Left lobe of liver (tissue), 2 donors: ENCODE measurements at places on chromosomes 7 and 10.

DNA sequence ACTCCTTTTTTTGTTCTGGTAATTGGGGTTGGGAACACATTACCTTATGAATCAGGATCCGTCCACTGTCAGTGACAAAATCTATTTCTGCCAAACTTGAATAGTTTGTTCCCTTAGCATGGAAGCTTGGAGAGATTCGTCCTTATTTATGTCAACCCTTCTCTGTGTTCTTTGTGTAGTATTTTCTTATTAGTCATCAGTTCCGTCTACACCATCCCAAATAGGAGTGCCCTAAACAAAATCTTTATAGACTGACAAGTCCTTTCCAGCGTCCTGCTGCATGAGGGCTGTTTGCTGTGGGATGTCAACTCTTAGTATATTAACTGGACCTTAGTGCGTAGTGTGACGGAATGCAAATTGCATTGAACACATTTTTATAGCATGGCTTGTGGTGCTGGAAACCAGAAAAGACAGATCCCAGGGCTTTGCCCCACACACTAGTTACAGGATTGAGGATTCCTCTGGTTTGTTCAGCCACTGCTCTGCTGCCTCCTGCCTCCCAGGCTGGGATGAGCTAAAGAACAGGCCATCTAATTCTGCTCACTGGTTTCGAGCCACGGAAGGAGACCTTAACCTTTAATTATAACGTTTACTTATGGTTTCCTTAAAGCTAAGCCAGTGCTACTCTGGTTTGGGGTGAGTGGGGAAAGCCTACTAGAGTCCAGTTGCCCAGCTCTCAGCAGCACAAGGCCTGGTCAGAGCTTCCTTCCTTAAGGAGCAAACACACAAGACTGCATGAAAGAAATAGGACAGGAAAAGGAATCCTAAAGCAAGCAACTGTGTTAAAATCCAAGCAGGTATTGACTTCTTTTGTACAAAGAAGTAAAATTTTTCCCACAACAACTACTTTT is 194.4 kb downstream of the CCSER2 start:
- no peak for DNase-seq

GRCh38 chr10:86105181-86105580 is 261.4 kb downstream of the GRID1 start:
- DNase-seq, result no peak

DNA sequence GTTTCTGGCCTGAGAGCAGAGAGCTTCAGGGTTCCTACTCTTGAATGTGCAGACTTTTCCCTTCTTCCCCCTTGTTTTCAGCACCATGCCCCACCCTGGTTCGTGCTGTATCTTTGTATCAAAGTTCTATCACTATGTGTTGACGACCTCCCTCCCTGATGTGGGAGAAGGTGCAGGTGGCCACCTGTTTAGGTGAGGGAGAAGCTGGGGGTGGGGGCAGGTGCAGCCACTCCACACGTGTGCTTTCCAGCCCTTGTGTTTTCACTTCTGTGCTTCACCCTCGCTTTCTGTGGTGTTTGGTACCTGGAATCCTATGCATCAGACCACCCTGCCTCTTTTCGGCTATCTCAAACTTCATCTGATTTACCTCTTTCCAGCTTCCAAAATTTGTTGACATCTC is 19.6 kb upstream of the SUV39H2 start:
- DNase-seq, result no peak

DNA sequence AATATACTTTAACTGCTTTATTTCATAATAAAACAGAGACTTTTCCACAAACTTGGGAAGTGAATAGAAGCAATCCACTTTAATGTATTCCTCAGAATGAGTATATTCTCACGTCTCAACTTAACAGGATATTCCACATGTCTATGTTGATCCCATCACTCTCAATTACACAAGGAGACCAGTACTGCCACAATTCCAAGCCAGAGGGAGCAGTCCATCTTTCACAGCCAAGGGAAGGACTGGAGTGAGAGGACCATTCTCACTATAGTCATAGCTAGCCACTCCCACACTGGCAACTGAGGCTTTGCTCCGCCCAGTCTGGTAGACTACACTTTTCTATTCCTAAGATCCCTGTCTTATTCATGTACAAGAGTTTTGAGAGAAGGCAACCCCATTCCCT is 553.9 kb downstream of the CNTNAP2 start:
- DNase-seq, result no peak

DNA sequence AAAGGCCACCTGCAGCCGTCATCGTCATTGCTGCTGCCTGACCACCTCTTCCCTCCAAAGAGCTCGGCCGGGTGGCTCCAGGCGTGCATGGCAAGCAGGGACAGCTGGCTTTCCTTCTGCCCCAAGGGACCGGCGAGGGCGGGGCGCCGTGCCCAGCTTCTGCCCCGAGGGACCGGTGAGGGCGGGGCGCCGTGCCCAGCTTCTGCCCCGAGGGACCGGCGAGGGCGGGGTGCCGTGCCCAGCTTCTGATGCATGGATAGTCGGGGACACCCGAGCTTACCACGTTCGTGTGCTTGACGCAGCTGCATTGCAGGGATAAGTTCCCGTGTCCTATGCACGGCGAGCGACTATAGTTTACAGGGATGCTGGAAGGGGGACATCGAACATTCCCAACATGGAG is 27.0 kb downstream of the CFAP46 start:
- DNase-seq, result no peak

DNA sequence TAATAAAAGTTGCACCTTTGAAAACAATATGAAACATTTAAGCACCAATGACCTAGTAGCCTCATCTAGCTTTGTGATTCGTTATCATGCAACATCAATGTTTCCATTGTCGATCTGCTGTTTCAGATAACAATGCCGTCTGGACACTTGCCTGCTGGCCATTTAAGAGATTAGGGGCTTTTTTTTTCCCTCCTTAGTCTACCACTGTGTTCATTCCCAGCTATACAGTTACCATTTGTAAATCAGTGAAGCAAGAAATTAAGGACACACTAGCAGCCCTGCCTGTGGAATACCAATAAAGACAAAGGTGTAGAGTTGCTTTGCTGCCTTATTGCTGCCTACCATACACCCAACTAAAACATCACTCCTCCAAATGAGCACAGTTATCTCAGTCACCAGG is 37.6 kb upstream of the MYO3A start:
- DNase-seq, result no peak

- DNase-seq, result no peak
Observed at GRCh38 chr10:25498645-25499044, 323.8 kb downstream of the GPR158 start.

DNA sequence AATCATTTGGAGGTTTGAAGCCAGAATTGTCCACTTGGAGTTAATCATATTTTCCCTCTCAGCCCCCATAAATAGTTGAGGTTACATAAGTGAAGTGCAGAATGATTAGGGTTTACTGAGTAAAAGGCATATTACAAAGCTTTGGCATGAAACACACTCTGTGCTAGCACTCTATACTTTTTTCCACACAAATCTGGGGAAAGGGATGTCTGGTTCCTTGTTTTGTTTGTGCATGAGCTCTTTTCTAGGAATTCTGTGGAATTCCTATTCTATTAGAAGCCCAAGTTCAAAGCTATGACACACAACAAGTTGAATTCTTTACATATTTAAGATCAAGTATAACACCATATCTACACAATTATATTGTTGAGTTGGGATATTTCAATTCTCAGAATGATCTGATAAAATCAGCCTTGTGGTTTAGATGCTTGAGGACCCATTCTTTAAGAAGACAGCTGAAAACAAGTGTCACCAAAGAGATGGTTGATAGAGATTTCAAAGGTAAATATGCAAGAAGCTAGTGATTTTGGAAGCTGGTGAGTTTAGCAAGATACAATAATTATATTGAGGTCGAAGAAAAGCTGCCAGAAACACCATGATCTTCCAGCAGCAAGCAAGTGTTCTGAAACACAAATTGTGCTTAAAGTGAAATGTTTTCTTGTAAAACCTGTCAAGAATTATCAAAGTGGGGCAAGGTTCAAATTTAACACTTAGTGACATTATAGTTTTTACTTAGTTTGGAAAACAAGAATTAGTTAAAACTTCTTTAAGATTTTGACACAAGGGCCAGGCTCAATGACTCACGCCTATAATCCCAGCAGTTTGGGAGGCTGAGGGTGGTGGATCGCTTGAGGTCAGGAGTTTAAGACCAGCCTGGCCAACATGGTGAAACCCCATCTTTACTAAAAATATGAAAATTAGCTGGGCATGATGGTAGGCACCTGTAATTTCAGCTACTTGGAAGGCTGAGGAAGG is 122.6 kb downstream of the INHBA start:
- DNase-seq, result no peak

- DNase-seq, result no peak
Observed at GRCh38 chr7:133975130-133975529, 152.0 kb upstream of the LRGUK start.

- DNase-seq, result no peak
Observed at GRCh38 chr10:89171996-89172395, 35.1 kb downstream of the CH25H start.

- DNase-seq, result no peak
Observed at GRCh38 chr7:81573128-81573527, 196.7 kb downstream of the HGF start.

- DNase-seq, result no peak
Observed at GRCh38 chr10:80596391-80597257, 58.9 kb downstream of the SH2D4B start.

DNA sequence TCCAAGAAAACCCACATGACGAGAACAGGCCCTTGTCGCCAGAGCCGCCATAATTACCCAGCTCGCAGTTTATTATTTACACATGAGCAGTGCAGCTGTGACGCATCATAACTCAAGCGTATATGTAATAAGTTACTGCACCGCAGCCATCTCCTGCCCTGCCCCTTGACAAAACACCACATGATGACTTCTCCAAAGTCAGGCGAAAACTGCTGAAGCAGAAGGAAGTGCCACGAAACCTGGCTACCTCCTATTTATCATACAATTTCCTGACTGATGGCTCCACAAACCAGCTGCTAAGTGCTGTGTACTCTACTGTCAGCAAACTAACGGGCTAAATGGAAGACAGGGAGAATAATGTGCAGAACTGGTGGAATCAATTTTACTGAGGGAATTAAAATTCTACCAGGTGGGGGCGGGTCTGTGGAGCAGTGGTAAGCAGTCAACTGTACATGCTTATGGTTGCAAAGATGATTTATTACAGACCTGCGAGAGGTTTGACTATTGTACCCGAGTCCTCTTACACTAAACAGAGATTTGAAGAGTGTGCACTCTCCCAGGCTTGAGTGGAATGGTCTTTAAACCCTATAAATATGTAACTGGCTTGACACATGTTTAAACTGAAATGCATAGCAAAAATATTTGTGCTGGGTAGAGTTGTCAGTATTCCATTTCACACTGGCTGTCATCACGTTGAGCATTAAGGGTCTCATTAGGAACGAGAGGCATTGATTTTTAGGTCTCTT is 156.0 kb downstream of the GLI3 start:
- no peak for DNase-seq

DNA sequence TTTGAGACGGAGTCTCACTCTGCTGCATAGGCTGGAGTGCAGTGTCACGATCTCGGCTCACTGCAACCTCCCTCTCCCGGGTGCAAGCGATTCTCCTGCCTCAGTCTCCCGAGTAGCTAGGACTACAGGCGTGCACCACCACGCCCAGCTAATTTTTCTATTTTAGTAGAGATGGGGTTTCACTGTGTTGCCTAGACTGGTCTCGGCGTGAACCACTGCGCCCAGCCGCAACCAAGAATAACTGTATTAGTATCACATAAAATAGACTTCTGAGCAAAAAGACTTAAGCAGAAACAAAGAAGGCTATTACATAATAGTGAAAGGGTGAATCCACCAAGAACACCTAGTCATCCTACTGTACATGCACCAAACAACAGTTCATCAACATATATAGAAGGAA is 67.6 kb upstream of the TFEC start:
- no peak for DNase-seq

DNA sequence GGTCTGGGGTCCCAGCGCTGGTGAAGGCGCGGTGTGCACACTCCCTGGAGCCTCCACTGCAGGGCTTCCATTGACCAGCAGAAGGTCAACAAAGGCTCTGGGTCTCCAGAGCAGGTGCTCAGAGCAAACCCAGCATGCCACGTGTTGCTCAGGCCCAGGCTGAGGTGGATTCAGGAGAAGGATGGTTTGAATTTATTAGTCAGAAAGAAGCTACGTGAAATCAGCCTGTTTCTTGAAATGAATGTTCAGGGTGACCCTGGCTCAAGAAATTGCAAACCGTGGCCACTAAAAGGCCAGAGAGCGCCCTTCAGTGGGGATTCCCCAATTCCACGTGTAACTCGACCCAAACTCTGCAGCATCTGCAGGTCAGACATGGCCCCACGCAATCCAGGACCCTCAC is 82.7 kb upstream of the PFKP start:
- DNase-seq, result no peak

GRCh38 chr10:3060481-3060889 is 6.9 kb upstream of the PFKP start:
- DNase-seq, result no peak

GRCh38 chr7:137443616-137444015 is 100.1 kb upstream of the PTN start:
- DNase-seq, result no peak

DNA sequence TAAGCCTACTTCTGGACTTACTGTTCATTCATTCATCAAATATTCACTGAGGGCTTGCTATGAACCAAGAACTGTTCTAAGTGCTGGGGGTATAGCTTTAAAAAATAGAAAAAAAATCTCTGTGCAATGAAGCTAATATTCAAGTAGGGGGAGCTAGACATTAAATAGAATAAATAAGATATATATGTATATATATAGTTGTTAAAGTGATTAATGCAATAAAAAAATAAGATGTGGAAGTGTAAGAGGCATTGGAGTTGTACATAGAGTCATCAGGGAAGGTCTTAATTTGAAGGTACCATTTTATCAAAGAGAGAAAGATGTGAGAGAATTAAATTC is 181.2 kb upstream of the AGR3 start:
- no peak for DNase-seq

DNA sequence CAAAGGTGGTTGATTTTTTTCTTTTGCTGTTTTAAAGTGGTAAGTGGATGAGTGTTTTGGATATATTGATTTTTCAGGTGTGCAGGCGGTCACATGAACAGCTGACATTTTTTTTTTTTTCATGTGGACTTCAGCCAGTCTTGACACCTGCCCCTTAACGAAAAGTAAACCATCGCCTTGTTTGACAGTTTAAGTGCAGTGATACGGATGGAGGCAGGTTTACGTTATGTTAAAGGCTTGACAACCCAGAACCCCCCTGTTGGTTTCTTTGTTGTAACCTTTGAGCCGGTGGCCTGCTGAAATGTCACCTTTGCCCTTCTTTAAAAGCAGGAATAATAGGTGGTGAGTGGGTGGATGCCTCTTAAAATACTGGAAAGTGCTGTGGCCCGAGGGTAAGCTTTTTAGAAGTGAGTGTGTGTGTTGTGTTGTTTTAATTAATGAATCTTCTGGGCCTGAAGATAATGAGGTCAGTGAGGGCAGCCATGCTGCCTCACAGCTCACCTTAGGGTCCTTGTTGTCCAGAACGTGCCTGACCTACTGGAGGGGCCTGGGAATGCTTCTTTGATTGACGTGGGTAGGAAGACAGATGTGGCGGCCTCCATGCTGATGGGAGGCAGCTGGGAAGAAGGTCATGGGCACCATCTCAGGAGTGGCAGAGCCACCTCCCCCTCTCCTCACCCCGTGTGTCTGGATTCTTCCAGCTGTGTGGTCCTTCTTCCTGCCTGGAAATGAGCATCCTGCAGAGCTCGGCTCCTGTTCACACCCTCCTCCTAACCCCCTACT is 69.8 kb downstream of the TCF7L2 start:
- peak; percentile 54 for DNase-seq
